ENCODE measurements at places on chromosomes 3 and 15.
A peak's percentile ranks its signal among the peaks of the same experiment; 100 is the strongest.

GRCh38 chr3:131782751-131783150 lies 252.1 kb downstream of the CPNE4 start:
- DNase-seq = no peak

DNA sequence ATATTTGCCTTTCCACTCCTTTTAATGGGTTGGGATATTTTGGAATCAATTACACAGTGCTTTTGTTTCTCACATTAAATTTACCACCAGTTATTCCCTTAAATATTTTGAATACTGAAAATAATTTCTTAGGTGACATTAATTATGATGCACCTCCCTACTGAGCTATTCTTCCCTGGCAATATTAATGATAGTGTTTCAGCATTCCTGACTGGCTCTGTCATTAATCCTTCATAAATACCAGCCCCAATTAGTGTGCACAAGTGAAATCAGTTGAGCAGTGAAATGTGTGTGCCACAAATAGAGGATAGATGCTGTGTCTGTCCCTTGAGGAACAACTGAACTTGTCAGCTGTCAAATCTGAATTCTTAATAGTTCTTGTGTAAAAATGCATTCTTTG lies 304.0 kb downstream of the CACNA2D3 start:
- DNase-seq = no peak

GRCh38 chr3:53030619-53031449 lies 15.0 kb downstream of the SFMBT1 start:
- peak; percentile 35 for DNase-seq

DNA sequence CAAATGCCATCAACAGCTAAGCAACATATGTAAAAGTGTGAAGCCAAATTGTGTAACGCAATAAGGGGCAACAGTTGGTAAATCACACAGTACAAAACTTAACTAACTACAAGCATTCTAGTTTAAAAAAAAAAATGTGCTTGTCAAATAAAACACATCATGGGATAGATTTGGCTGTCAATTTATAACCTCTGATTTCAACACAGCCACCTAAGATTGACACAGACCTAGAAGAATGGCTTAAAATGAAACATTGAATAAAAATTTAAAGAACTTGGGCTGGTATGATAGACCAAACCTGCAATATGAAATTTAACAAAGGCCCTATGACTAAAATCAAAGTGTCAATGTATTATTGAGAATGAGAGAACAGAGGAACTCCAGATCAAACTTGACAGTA lies 148.4 kb downstream of the NR1I2 start:
- DNase-seq = no peak

DNA sequence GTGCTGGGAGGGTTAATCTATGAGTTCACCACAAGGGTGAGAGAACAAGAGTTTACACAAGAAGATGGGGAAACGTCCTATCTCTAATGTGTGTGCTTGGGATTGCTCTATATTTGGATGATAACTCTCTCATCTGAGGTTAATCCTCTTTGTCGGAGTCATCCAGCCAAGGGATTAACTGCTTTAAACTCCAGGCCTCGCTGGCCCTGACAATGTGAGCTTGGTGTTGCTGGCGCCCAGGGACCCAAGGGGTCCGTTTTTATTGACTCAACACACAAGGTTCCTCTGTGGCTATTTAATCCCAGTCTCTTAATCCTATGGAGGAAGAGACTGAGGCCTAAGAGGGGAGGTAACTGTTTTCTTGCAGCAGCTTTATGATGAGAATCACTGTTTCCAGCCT lies 14.2 kb downstream of the SV2B start:
- DNase-seq = no peak
